ENCODE measurements at places on chromosomes 1 and 21. TPM values are rescaled to one million over a fixed set of nuclear protein-coding genes. Genes with fewer than 3 reads are reported as not detected.

ASB17 gene
- total RNA-seq: not detected

ASPM gene
- under 0.01 TPM for total RNA-seq

RNU1-1 gene
- total RNA-seq: under 0.01 TPM

NMNAT2 gene
- total RNA-seq: not detected

PAQR6 gene
- 1.2 TPM for total RNA-seq

GJA9 gene
- total RNA-seq: not detected

FAM43B gene
- not detected for total RNA-seq

SPRR1B gene
- total RNA-seq: not detected

All from uterus (tissue), 4 donors.